ENCODE measurements at places on chromosomes 2 and 18.

DNA sequence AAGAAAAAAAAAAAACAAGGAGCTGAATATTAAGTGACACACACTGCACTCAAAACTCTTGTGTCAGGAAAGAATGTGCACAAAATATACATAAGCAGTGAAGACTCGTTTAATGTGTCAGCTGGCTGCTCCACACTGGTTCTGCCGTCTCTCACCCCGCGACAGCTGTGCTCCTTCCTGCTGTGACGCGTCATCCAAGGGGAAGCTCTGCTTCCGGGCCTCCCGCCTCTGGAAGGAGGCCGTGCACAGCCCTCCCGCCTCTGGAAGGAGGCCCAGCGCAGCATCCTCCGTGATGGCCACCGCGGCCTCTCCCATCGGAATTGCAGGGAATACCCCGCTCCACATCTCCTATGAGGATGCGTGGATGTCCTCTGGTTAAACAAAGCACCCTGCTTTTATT, 151.0 kb downstream of the HDAC4 start:
- no peak for DNase-seq

DNA sequence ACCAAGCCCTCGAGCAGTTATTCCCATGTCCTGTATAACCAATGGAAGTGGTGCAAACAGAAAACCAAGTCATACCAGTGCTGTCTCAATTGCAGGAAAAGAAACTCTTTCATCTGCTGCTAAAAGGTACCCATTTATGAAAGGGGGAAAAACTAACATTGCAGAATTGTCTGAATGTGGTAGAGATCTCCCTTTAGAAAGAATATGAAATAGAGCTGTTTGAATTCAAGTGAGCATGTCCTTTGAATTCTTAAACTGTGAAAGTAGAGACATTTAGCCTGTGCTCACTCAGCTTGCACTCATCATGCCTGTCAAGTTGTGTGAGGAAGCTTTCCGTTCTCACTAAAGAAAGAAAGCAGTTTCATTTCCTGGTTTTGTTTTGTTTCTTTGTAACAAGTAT, 87.4 kb downstream of the EML4 start:
- DNase-seq: no peak

GRCh38 chr2:61585383-61585782, 47.2 kb upstream of the XPO1 start:
- no peak for DNase-seq

DNA sequence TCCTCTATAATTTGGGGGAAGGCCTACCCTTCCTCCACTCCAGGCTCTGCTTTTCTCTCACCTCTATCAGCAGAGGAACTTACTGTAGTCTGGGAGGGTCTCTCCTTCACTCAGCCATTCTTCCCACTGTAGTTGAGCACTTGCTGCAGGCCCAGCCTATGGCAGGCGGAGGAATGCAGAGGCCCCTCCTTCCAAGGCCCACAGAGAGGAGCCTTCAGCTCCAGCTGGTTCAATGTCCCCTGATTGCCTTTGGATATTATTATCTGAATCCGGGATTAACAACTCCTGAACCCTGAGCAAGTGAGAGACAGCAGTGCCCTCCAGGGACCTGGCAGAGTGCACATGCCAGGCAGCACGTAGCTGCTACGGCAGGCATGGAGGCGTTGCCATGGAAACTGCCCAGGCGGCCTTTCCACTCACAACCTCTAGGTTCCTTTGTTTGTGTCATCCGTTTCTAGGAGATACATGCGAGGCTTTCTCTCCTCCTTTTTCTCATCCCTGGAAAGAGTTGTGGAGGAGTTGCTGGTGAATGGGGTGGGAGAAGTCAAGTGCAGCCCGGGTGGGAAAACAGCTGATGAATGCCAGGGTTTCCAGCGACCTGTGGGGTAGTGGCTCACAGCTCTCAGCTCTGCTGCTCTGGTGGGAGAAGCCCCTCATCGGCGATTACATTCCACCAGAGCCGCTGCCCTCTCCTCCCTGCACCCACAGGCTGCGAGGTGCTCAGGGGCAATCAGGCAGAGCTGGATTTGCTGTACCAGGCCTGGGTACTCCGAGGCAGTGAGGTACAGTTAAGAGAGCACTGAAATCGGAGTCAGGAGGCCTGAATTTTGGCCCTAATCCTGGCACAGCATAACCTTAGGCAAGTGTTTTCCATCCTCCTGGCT, 55.3 kb upstream of the HK2 start:
- peak; percentile 7 for DNase-seq

All from COLO829 (cell line).